ENCODE measurements at places on chromosomes 5 and 9.

GRCh38 chr9:35517552-35518224, 27.8 kb downstream of the RUSC2 start:
- no peak for DNase-seq

GRCh38 chr9:37667706-37668105, 17.0 kb downstream of the FRMPD1 start:
- DNase-seq = no peak

GRCh38 chr9:114096041-114096511, 3.0 kb downstream of the KIF12 start:
- DNase-seq = no peak

- no peak for DNase-seq
Observed at GRCh38 chr5:115838885-115839518, 2.4 kb downstream of the ATG12 start.

GRCh38 chr9:35907711-35908503, 1.4 kb upstream of the SPAAR start:
- no peak for DNase-seq
